ENCODE measurements at places on chromosomes 1 and 21.

- DNase-seq = no peak
These were observed 16.2 kb upstream of the RGS1 start for GRCh38 chr1:192559115-192560006.

- DNase-seq = no peak
These were observed 64.3 kb upstream of the HOOK1 start for GRCh38 chr1:59750328-59751003.

GRCh38 chr1:3292868-3293562 is 161.4 kb upstream of the ARHGEF16 start:
- DNase-seq = no peak

DNA sequence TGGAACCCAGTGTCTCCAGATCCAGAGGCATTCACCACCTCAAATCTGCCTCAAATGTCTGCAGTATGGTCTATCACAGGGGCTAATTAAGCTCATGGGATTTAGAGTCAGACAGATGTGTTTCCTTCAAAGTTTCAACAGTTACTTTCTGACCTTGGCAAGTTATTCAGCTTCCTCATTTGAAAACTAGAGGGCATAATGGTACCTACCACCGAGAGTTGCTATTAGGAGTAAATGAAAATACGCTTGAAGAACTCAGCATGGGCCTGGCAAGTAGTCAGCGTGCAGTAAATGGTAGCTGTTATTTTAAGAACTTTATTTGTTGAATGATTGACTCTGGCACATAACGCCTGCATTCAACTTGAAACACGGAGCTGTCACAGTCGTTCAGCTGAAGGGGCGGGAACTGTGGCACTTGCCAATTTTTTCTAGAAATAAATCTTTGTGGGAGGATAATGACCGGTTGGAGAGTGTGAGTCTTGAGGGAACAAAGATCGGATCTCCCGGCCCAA is 1.2 kb upstream of the CAP1 start:
- no peak for DNase-seq

GRCh38 chr1:183242556-183242955 is 56.5 kb downstream of the LAMC2 start:
- no peak for DNase-seq

DNA sequence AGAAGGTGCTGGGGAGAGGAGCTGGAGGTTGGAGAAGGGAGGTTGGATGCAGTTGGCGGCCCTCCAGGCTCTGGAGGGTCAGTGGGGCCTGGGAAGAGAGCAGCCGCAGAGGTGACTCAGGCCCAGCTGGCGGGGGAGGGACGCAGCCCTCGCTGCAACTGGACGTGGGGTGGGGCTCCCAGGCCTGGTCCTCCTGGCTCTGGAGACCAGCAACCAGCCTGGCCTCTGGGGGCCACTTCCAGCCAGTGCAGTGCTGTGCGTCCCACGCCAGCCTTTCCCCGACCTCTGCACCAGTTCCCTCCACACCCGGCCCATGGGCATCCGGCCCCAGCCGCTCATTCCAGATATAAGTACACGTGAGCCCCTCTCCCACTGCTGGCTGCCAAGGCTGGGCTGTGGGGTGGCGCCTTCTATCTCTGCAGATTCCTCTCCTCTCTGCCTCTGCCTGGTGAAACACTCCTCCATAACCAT is 38.0 kb upstream of the COL18A1 start:
- no peak for DNase-seq

DNA sequence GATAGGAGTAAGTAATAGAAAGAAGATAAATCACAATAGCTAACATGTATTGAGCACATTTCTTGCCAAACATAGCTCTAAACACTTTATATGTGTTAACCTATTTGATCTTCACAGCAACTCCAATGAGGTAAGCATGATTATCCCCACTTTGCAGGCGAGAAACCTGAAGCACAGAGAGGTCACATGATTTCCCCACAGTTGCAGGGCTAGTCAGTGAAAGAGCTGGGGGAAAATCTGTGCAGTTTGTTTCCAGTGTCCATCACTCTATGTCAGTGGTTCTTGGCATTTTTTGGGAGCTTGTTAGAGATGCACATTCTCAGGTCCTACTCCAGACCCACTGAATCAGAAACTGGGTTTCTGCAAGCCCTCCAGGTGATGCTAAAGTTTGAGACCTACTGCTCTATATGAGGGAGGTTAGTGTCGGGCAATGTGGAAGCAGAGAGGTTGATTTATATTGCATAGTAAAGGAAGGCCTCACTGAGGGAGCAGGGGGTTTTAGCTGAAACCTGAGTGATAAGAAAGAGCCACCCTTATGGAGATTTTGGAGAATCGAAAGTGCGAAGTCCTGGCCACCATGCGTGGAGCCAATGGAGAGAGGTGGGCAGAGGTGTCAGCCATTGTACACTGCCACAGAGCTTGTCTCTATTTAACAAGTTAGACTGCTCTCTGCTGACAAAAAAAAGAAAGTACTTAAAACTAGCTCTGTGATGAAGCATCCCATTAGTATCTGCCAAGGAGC is 20.9 kb downstream of the MCOLN3 start:
- no peak for DNase-seq

- DNase-seq = no peak
These were observed 4.7 kb downstream of the MYSM1 start for GRCh38 chr1:58695206-58695605.
